Stimulated activated CD8-positive, alpha-beta memory T cell treated with anti-CD3 and anti-CD28 coated beads, Interleukin-15, amount 100 ng/mL, for 24 hours (primary cell): ENCODE measurements at places on chromosomes 5 and 9.

- DNase-seq, result no peak
These were observed 35.5 kb downstream of the KCTD16 start for GRCh38 chr5:144206141-144206540.

DNA sequence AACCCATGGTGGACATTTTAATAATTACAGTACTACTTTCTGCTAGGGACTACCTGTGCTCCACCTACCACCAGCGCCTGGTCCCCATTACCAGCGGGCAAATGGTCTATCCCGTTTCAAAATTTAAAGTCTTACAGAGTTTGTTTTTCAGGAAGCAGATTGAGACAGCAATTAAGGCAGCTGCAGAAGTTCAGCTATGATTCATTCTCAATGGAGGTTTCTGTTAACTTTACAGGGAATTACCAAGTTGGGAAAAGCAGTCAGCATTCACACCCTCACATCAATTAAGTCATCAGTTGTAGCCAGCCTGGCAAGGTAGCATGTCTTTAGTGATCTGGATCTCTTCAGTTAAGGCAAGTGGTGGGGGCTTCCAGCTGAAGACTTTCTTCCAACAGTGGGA, 410.6 kb upstream of the DAB2 start:
- no peak for DNase-seq

DNA sequence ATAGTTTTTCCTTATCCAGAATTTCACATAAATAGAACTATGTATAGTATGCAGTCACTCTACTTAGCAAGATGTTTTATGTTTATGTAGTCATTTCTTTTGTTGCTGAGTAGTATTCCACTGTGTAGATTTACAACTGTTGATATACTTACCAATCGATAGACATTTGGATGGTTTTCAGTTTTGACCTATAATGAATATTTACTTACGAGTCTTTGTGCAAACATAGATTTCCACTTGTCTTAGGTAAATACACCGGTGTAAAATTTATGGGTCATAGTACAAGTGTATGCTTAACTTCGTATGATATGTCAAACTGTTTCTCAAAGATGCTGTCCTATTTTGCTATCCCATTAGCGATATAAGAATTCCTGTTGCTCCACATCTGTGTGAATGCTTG, 19.7 kb upstream of the OR2K2 start:
- no peak for DNase-seq

DNA sequence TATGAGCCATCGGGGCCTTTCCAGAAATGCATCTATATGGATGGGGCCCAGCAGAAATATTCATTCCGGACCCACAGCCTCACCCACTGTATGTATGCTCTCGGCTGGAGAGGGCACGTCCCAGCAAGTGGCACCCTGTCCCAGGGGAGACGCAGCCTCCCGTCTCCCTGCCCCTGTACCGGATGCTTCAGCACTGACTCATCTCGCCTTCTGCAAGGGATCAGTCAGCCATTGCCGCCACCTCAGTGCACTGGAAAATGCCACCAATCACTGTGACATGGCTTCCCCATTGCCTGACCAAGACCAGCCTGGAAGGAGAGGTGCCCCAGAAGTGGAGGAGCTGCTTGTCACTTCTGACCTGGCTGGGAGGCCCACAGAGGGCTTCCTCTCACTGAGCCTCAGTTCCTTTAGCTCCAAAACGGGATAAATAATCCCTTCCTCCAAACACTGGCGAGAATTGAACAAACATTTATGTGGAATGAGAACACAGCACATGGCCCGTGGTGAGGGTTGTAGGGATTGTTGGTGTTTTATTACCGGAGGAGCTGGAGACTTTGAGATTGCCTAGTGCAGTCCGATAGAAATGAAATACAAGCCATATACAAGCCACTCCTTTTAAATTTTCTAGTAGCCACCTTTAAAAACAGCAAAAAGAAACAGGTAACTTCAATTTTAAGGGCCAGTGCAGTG, 43.9 kb upstream of the ORM1 start:
- DNase-seq, result no peak
